ENCODE measurements at places on chromosomes 1 and 21.
A peak's percentile ranks its signal among the peaks of the same experiment; 100 is the strongest.

GRCh38 chr21:45080639-45081414 is 6.4 kb downstream of the ADARB1 start:
- DNase-seq = peak; percentile 33

DNA sequence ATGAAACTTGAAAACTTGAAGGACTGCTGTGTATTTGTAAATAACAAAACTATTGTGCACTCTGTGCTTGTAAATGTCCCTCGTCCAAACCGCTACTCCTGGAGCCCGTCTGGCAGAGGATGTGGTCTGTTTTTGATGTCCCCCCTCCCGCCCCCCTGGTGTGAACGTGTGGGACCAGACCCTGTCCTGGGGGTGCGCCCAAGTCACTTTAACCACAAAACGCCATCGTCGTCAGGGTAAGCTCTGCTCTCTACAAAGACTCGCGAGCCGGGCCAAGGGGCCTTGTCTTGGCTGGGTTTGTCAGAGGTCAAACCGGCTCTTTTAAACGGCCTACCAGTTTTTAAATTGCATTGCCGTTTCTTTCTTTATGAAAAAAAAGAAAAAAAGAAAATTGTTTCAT is 87.4 kb upstream of the TMEM51 start:
- no peak for DNase-seq

DNA sequence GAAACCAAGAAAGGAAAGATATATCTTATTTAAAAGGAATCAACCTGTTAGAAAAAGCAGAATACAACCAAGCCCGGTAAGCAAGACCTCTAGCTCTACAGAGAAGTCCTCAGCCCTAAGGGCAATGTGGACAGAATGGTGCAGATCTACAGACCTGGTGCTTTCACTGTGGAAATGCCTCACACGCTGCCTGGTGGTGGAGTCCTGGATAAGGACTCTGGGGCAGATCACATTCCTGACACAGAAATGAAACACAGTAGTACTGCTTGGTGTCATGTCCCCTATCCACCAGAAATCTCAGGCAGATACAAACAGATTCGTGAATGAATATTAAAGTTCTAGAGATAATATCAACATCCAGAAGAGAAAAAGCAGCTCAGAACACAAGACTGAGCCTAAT is 6.8 kb downstream of the CNN3 start:
- no peak for DNase-seq

DNA sequence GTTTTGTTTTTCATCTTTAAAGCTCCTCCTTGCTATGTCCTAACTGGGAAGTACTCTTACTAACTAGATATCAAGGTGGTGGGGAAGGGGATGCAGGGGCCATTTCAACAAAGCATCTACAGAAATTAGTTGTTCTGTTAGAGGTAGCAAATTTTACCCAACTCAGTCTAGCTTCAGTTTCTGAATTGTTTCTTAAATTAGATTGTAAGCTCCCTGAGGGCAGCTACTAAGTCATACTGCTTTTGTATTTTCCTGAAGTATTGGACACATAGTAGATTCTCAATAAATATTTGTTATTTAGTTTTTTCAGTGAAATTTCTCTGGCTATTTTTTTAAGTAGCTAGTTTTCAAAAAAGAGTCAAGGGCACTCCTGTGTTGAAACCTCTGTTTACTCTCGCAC is 1.8 kb downstream of the UBAP2L start:
- no peak for DNase-seq

Data from PC-3 (cell line).